Heart left ventricle (tissue), 16 donors: ENCODE measurements at places on chromosomes 2 and 18. TPM values are rescaled to one million over a fixed set of nuclear protein-coding genes. Genes with fewer than 3 reads are reported as not detected.
A peak's percentile ranks its signal among the peaks of the same experiment; 100 is the strongest.

DNA sequence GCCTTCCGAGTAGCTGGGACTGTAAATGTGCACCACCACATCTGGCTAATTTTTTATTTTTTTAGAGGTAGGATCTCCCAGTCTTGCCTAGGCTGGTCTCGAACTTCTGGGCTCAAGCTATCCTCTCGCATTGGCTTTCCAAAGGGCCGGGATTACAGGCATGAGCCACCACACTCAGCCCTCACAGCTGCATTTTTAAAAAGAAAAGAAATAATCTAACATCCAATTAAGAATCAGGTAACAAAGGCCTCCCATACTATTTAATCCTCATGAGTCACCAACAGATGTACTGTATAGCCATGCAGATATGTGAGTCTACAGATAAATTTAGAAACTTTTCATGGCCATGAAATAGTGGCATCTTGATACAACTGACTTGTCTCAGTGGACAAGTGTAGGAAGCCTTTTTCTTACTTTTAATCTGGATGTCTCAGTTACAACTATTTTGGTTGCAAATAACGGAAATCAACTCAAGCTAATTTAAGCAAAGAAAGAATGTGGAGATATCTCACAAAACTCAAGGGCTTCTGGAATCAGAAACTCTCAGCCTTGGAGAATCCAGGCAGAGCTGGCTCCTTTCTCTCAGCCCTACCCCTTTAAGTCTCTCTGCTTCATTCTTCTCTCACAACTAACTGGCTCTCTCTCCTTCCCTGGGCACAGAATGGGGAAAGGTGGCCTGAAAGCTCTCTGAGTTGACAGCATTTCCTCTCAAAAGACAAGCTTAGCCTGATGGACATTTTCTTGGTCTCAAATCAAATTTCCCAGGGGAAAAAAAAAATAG, 12.8 kb upstream of the PPM1B start:
- no peak for DNase-seq

GRCh38 chr2:119746836-119747686, 12.7 kb upstream of the PTPN4 start:
- DNase-seq = no peak

GRCh38 chr2:29459445-29460179, 344.4 kb downstream of the CLIP4 start:
- DNase-seq = no peak

DNA sequence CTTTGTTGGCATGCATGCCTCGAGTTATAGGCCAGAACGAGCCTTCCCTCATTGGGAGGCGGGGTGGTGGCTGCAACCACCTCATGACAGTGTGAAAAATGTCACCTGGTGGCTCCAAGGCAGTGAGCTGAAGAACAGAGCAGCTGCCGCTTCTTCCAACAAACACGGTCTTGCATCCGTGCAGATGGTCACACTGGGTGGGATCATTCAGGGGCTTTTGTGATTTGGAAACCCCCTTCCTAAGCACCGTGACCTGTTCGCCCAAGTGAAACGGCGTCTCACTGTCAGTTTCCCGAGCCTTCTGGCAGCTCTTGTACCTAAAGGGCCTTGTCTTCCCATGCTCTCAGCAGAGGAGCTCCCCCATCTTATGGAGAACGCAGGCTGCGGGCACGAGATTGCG, 159.7 kb downstream of the NAPG start:
- no peak for DNase-seq

GRCh38 chr18:63207143-63207790, 112.3 kb downstream of the BCL2 start:
- no peak for DNase-seq

- no peak for DNase-seq
Observed at GRCh38 chr2:146080925-146081324, 1561.0 kb upstream of the ZEB2 start.

- peak; percentile 78 for DNase-seq
Observed at GRCh38 chr2:237482485-237482884, 4.6 kb upstream of the MLPH start.

- DNase-seq = no peak
Observed at GRCh38 chr2:223724861-223725260, 112.5 kb downstream of the AP1S3 start.

The BOLL gene
- total RNA-seq = not detected

The TBR1 gene
- not detected for total RNA-seq

The PTPRN gene
- 0.59 TPM for total RNA-seq

The KCNG2 gene
- total RNA-seq = 1.5 TPM

The GRHL1 gene
- 1.0 TPM for total RNA-seq
